ENCODE measurements at places on chromosomes 6 and 20.

DNA sequence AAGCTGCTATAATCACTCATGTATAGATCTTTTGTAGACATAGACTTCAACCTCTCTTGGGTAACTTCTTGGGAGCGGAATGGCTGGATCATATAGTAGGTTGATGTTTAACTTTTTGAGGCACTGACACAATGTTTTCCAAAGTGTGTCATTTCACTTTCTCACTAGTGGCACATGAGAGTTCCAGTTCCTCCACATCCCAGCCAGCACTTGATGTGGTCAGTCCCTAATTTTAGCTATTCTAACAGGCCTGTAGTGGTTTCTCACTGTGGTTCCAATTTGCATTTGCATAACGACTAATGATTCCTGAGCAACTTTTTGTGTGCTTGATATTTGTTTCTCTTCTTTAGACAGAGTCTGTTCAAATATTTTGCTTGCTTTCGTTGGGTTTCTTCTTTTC lies 221.3 kb downstream of the DLL1 start:
- DNase-seq, result no peak

DNA sequence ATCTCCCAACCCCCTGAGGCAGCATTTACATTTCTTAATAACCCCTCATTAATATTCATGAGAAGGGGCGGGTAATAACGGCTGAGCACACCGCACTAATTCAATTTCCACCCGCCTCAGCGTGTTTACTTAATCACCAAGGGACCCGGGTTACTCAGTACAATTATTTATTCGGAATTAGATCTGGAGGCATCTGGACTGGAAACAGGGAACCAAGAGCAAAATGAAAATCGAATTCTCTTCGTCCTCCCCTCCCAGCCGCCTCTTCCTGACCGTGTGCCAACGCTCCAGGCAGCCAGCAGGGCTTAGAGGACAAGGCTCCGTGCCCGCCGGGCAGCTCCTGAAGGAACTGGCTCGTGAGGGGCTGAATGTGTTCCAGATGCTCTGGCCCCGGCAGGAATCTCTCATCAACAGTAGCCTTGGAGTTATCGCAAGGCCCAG lies 23.5 kb upstream of the CTNNBL1 start:
- DNase-seq, result no peak

DNA sequence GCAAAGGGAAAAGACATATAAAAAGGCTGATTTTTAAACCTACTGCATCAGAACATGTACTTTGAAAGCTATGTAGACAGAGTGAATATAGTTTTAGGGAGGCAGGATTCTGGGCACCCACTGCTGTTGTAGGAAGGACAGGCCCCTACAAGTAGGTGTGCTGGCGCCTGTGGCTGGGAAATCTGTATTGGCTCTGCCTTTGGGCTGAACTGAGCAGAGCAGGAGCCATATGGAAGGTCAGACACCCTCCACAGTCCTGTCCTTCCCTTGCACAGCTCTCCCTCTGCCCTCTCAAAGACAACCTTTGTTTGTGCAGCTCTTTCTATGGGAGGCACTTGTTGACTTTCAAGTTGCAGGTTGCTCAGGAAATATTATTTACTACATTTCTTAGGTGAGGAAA lies 18.4 kb upstream of the ULBP3 start:
- DNase-seq, result no peak

DNA sequence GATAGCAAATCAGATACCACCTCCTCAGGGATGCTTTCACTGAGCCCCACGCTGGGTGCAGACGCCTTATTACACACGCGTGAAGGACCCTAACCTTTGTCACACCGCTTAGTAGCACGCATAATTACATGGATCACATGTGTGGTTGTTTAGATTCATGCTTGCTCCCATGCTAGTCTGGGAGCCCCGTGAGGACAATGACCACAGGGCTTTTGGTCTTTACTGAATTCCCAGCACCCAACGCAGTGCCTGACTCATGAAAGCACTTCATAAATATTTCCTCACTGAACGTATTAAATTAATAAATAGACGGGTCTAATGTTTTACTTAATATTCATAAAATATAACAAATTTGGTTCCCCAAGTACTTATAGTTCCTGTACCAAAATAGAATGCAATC lies 132.5 kb downstream of the ALDH8A1 start:
- no peak for DNase-seq

- no peak for DNase-seq
Observed at GRCh38 chr6:74166849-74167248, 470.8 kb downstream of the CD109 start.

GRCh38 chr6:150144294-150144868 lies 1.5 kb downstream of the PPP1R14C start:
- no peak for DNase-seq

GRCh38 chr6:135188718-135189117 lies 7.6 kb downstream of the MYB start:
- DNase-seq, result peak; percentile 69
